SHP77 treated with DMSO at 0.1 percent for 48 hours (cell line): ENCODE measurements at places on chromosomes 16 and 17.

DNA sequence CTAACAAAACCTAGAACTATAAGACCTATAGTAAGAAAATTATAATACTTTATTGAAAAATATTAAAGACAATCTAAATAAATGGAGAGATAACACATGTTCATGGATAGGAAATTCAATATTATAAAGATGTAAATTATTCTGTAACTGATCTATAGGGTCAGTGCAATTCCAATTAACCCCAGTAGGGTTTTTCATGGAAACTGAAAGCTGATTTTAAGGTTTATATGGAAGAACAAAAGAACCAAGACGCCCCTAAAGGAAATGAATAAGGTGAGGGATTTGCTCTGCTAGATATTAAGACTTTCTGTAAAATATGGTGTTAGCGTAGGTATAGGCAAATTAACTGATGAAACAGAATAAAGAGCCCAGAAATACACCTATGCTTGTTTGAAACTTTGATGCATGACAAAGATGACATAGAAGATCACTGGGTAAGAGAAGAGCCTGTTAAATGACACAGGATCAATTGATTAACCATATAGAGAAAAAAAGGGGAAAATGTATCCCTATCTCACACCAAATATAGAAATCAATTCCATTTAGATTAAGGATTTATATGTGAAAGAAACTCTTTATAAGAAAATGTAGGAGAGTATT lies 3.0 kb downstream of the ICAM2 start:
- DNase-seq, result no peak

- DNase-seq, result no peak
Measured at GRCh38 chr17:32955155-32955554, 27.2 kb downstream of the TMEM98 start.

- no peak for DNase-seq
Measured at GRCh38 chr17:80024206-80024972, 11.3 kb downstream of the TBC1D16 start.

GRCh38 chr16:15427648-15428239 lies 6.6 kb upstream of the BMERB1 start:
- peak; percentile 36 for DNase-seq

- no peak for DNase-seq
Measured at GRCh38 chr16:31000671-31001382, 9.6 kb downstream of the STX1B start.

DNA sequence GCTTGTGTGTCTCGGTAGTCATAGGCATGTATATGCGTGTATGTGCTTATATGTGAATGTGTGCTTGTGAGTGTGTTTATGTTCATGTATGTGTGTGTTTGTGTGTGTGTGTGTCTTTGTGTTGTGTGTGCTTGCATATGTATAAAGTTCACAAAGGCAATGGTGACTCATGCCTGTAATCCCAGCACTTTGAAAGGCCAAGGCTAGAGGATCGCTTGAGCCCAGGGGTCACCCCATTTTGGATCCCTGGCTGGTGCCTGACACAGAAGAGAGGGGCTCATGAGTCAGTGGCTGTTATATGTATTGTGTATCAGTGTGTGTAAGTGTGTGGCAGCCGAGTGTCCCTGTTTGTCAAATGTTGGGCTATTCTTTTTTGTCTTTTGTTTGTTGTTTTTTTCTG lies 69.3 kb downstream of the ABCC1 start:
- DNase-seq, result no peak

- no peak for DNase-seq
Measured at GRCh38 chr17:28272166-28272565, 46.8 kb upstream of the TMEM97 start.

DNA sequence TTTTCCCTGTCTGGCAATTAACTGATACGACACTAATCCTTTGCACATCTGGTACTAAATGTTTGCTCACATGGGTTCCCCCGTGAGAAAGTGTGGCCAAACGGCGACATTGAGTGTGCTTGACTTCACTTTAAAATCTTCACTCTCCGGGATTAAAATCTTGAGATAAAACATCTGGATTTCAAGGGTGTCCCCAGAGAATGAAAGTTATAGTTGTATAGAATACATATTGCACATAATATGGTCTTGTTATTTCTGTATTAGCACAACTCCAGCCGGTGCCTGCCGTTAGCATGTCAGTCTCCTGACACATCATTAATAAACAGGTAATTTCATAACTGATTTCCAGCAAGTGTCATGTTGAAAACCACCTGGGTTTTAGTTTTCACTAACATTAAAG lies 749.0 kb upstream of the SOX9 start:
- no peak for DNase-seq

- DNase-seq, result no peak
Measured at GRCh38 chr16:51834133-51834532, 683.1 kb upstream of the SALL1 start.
